Stimulated activated naive CD8-positive, alpha-beta T cell treated with anti-CD3 and anti-CD28 coated beads, Interleukin-15, Interleukin-2, amounts not matched to agents 100 U/mL and 50 U/mL, for 24 hours (primary cell): ENCODE measurements at places on chromosomes 3 and 15.

GRCh38 chr3:63964681-63965485 is 52.7 kb upstream of the SCAANT1 start:
- no peak for DNase-seq

- DNase-seq: no peak
These were observed 16.4 kb downstream of the FAM107A start for GRCh38 chr3:58560771-58561311.

GRCh38 chr3:71485896-71486295 is 97.6 kb downstream of the FOXP1 start:
- no peak for DNase-seq

DNA sequence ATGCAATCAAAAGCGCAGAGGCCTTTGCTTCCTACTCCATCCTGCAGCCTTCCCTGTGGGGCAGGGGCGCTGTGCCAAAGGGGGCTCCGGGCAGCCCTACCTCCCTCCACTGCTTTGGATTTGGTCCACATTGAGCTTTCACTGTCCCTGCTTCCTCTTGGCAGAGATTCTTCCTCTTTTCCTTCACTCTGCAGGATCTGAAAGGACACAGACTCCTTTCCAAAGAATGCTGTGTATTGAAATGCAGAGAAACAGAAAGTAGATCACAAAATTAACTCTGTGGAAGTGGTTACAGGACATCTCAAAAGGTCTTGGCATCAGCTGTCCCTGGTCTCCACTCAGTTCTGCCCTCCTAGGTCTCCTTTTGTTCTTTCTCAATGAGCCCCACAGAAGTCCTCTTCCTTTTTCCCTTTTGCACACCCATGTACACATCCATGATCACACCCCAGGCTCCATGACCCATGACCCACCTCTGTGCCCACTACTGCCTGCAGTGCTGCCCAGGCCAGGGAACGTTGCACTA is 64.1 kb downstream of the CCR1 start:
- DNase-seq: no peak

GRCh38 chr3:119240101-119240590 is 532 bp downstream of the B4GALT4 start:
- peak; percentile 18 for DNase-seq

DNA sequence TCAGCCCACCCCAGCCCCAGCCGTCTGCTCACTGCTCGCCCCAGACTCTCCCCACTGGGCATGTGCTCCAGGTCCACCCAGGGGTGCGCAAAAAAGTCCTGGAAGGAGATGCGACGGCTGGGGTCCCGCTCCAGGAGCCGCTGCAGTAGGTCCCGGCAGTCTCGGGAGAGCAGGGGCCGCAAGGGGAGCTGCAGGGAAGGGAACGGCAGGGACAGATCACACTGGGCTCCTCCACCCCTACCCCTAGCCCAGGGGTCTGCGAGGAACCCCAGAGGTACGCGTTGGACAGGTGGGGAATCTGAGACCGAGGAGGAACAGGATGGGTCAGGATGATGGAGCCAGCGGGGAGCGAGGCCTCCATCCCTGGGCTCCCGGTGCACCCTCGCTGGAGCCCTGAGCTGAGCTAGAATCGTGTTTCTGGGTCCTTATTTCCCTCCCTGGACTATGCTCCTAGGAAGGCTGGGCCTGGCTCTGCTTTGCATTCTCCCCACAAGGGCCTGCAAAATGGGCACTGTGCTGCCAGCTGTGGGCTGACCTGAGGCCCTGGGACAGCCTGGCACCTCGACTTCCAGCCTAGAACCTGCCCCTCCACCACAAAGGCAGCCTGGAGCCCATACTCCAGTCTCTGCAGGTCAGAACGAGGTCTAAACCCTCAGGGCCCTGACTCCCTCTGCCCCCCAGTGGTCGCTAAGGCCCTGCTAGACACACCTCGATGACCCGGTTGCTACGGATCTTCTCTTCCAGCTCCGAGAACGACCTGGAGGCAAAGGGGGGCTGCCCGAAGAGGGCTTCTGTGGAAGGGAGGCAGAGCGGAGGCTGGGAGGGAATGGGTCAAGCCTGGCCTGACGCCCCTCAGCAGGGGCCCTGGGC is 3.2 kb downstream of the ULK3 start:
- DNase-seq: no peak

- DNase-seq: no peak
These were observed 145.0 kb downstream of the LRRK1 start for GRCh38 chr15:101063891-101064794.

- DNase-seq: peak; percentile 34
These were observed 3.7 kb downstream of the ISL2 start for GRCh38 chr15:76340198-76340802.

DNA sequence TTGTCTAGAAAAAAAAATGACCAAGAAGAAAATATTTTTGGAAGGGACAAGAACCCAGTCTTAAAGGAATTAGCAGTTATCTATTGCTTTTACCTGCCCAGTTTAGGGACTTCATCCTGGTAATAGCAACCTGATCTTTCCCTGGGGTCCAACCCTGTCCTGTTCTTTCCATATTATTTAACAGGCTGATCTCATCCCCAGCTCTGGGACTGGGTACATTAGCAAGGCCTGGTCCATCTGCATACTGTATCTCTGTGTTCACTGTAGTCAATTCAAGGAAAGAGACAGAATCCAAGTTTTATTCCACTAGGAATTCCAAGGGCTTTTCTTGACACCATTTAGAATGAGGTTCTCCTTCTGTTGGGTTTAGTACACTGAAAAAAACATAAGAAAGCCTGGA is 191.7 kb upstream of the GADL1 start:
- no peak for DNase-seq

GRCh38 chr15:56824175-56824574 is 90.9 kb upstream of the ZNF280D start:
- DNase-seq: no peak

GRCh38 chr3:21718161-21718765 is 32.7 kb downstream of the ZNF385D start:
- DNase-seq: no peak

GRCh38 chr15:47412136-47412535 is 305.2 kb upstream of the SEMA6D start:
- DNase-seq: no peak

- DNase-seq: no peak
These were observed 983 bp upstream of the ALAS1 start for GRCh38 chr3:52196977-52197376.

- no peak for DNase-seq
These were observed 54.9 kb upstream of the MYRIP start for GRCh38 chr3:39754549-39754948.

DNA sequence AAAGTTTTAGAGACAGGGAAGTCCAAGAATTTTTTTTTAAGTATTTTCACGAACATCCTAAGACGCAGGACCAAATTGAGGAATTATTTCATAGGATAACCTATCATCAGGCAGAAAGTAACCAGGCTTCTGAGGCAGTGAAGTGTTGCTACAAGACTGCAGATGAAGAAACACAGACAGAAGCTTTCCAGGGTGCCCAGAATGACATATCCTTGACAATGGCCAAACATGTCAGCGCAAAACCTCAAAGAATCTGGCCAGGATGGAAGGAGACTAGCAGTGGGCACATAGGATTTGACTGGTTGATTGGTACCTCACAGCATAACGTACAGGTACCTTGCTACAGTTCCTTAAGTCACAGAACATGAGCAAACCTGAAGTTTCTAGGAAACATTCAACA is 7.5 kb downstream of the ADAMTS9 start:
- DNase-seq: no peak

DNA sequence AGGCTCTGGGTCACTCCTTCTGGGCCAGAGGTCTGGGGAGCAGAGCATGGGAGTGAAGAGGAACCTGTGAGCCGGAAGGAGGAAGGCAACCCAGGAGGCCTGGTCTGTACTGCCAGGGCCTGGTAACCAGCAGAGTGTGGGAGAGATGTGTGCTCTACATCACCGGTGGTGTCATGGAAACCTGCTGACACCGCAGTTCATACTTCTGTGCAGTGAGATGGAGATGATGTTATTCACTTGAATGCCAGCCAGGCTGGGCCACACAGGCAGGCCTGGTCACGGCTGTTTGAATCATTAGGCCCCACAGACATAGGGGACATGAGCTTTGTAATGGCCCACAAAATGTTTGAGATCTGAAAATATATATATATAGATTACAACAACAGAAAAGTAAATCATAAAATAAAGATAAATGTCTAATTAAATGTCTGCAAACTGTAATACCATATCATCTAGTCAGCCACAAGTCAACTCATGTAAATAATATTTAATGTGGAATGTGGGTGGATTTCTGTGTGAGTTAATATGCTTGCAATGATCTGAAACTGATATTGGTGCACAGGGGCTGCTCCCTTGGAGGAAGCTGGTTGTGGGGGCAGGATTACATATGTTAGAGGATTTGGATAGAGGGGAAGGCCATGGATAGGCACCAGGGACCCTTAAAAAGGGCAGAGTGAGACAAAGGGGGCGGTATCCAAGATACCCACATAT is 108.5 kb upstream of the PFN2 start:
- DNase-seq: no peak

DNA sequence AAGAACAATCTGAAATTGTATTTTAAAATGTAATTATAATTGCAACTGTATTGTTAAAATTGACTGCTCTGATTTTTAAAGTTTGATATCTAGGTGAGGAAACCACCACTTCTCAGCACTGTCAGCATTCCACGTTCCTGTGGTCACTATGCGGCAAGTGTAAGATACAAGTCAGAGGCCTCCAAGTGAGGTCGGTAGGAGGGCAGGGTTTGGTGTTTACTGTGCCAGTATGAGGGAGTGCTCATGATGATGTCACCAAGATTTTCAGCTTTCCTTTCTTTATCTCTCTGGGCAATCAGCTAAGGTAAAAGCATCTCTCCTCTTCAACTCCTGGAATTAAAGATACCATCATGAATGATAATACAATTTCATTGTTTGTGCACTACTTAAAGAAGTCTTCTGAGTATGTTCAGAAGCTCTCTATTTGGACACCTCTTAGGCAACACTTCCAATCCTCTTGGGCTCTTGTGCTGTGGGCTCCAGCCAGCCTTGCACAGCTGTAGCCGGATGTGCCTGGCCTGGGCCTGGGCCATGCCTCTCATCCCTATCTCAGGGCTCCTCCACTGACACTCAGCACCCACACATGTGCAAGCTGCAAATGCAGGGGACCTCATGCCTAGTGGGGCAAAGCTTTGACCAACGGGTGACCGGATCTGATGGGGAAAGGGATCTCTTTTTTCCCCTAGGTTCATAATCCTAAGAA is 42.9 kb downstream of the CCR3 start:
- no peak for DNase-seq

GRCh38 chr15:85564686-85565085 is 184.3 kb downstream of the AKAP13 start:
- DNase-seq: no peak

- DNase-seq: peak; percentile 57
These were observed 5.6 kb downstream of the FOXL2 start for GRCh38 chr3:138941259-138941885.

- peak; percentile 40 for DNase-seq
These were observed 907 bp downstream of the PLXNA1 start for GRCh38 chr3:126983653-126984390.

DNA sequence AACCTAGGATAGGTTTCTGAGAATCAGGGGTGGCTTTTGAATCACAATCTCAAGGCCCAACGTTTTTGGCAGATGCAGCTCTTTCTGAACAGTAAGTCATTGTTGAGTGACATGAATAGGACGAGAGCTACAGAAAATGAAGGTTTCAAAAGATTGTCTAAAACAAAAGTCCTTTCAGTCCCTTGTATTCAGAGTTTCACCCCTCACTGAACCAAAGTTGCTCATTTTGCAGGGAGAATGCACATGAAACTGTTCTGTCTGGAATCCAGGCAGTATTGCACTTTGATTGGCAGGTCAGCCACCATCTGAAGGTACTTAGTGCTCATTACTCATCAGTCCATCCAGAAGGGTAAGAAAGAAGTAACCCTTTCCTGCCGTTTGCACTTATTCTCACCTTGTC is 24.1 kb upstream of the RASGRP1 start:
- no peak for DNase-seq
